ENCODE measurements at places on chromosomes 7 and 10.

GRCh38 chr10:77602231-77602912 lies 35.2 kb downstream of the KCNMA1 start:
- DNase-seq = no peak

- DNase-seq = no peak
These were observed 556.1 kb downstream of the ATRNL1 start for GRCh38 chr10:115649217-115649616.

DNA sequence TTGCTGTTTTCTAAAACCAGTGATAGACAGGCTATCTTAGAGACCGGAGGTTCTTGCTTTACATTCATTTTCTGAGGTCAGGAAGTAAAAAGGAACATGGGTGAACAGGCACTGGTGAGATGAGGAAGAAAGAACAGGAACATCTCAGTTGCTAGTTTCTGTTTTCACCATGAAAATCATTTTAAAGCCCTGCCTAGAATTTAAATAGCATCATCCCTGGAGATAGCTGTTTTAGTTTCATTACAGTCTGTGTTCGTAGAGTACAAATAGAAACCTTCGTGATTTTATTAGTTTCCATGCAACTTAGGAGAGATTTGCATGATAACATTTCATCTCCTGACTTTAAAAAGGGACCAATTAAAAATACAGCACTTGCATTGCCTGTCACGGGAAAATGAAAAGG lies 14.7 kb downstream of the KCNMA1 start:
- DNase-seq = no peak

DNA sequence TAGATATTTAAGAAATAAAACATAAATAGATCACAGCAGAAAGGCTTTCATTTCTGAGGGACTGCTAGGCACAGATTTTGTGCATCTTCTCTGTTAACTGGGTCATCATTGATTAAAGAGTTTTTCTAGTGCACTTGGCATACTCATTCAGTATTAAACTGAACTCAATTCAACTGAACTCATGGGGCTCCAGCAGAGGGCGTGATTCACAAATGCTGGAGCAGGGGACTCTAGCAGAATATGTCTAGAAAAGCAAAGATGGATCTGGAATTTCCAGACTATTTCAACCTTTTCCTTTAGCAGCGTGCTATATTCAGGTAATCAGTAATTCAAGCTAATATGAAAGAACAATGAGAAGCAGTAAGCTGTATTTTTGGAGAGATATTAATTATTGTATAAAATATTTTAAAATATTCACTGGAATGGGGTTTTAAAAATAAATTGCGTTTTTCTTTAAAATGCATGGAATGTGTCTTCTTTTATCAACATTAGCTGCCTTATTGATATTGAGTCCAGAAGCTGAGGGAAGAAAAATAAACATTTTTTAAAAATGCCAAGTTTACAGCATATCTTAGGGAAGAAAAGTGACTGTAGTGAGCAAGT lies 296.8 kb upstream of the CACNA2D1 start:
- DNase-seq = peak; percentile 2

DNA sequence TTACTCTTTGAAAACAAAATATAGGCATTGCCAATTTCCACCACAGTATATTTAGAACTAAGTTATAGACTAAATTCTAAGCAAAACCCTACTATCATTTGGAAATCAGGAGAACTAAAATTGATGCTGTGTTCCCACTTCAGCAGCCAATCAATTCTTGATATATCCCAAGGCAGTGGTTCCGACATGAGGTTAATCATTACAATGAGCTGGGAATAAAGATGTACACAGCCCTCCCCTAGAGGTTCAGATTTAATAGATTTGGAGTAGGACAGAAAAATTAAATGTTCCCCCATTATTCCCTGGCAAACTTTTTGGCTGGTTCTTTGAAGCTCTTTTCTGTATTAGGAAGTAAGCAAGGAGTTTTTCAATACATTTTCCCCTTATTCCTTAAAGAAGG lies 15.1 kb downstream of the ZNF800 start:
- no peak for DNase-seq

- DNase-seq = no peak
These were observed 787.7 kb downstream of the GRID1 start for GRCh38 chr10:85578860-85579259.

- DNase-seq = no peak
These were observed 142.9 kb upstream of the ZMIZ1 start for GRCh38 chr10:78925800-78926319.
